Adipocyte (in vitro differentiated cells): ENCODE measurements at places on chromosomes 5 and 9.
A peak's percentile ranks its signal among the peaks of the same experiment; 100 is the strongest.

DNA sequence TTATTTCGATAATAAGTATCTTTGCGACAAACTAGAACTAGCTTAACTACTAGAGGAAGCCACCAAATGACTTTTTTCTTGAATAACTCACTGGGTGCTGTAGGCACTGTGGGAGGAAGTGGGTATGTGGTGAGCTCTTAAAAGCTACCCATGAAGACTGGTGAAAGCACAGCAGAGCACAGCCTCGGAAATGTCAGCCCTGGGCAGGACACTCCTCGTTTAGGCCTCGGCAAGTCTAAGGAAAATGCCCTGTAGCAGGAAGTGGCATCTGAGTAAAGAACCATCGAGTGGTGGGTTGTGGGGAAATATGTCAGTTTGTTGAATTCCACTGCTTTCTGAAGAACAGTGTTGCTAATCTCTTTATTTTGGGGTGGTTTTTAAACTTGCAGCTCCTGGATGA is 44.0 kb upstream of the NCS1 start:
- DNase-seq: peak; percentile 31

- DNase-seq: no peak
These were observed 151.5 kb downstream of the TAF11L14 start for GRCh38 chr5:17785774-17786173.

DNA sequence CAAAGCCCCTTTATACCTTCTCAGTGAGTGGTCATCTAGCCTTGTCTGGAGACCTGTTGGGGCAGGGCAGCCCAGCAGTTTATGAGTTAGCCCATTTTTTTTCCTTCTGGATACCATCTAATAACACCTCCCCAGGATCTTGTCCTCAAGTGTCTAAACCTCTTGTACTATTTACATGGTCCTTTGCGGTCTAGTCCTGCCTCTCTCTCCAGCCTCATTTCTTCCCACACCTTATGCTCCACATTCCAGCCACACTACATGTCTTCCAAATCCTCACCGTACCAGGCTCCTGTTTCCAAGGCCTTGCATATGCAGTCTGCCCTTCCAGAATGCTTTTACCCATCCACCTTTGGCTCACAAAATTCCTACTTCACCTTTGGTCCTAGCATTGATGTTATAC is 77.2 kb downstream of the ADRB2 start:
- DNase-seq: no peak

GRCh38 chr9:134155812-134156377 is 8.5 kb downstream of the RNU6ATAC start:
- DNase-seq: no peak

DNA sequence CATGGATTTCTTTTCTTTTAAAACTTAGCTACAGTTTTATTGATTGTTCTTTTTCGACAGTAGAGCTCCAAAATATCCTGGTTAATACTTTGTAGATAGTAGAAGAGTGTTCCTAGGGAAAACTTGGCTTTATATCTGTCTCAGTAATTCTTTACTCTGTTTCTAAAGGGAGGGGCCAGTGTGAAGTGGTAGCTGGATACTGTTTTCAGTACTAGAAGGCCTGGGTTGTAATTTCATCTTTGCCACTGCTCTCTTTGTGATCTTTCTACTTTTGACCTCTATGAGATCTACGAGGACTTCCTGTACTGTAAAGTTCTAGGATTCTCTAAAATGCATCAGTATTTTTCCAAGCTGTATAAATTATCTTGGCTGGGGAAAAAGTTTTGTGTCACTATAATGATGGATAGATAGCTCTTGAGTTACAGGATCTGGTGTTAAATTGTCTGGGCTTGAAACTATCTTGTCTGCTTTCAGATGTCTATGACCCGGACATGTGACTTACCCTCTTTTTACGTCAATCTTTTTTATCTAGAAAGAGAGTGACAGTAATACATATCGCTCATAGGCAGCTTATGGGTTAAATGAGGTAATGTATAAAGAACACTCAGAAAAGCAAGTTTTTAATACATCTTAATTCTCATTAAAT is 53.6 kb downstream of the PRR16 start:
- DNase-seq: no peak

- no peak for DNase-seq
These were observed 91.0 kb downstream of the AOPEP start for GRCh38 chr9:94817291-94818177.

DNA sequence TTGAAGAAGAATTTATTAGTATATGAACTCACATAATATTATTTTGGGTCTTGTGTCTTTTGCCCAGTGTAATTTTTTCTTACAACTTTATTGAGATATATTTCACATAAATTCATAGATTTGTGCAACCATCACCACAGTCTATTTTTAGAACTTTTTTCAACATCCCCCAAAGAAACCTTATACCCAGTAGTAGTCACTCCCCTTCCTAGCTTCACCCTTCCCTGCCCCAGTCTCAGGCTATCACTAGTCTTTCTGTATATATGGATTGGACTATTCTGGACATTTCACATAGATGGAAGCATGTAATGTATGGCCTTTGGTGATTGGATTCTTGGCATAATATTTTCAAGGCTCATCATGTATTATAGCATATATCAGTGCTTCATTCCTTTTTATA is 67.8 kb downstream of the MAN2A1 start:
- no peak for DNase-seq

- peak; percentile 12 for DNase-seq
These were observed 803.7 kb downstream of the TLE4 start for GRCh38 chr9:80375477-80375876.

DNA sequence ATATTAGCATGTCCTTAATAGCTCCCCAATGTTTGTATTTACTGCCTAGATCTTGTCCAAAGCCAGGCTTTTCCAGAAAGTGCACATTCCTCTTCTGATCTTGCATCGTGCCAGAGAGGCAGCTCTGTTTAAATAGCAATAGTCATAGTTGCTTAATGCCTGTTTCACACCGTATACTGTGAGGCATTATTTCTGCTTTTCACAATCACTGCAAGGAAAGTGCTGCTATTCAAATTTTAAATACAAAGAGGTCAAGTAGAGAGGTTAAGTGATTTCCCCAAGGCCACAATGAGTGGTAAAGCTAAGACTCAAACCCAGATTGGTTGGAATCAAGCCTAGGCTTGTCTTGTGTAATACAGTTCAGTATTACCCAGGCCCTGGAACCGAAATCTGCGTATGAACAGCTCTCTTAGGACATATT is 153.6 kb downstream of the SNX18 start:
- peak; percentile 71 for DNase-seq

- peak; percentile 40 for DNase-seq
These were observed 166.3 kb downstream of the C5orf15 start for GRCh38 chr5:133801955-133802751.

GRCh38 chr9:125370786-125371185 is 109.2 kb downstream of the GAPVD1 start:
- no peak for DNase-seq

DNA sequence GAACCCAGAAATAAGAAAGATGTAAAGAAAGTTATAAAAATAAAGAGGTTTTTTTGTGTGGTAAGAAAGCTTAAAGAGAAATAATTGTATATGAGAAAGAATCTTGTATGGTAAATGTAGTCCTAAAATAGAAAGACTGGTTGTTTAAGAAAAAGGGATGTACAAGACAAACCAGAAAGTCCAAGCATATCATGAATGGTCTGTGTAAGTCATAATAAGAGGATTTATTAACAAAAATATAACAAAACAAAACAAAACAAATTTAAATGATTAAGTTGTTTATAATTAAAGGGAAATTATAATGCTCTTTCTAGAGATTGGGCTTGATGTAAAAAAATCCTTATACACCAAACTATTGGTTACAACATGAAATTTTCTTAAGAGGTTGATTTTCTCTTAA is 590.4 kb upstream of the PTGER4 start:
- no peak for DNase-seq

DNA sequence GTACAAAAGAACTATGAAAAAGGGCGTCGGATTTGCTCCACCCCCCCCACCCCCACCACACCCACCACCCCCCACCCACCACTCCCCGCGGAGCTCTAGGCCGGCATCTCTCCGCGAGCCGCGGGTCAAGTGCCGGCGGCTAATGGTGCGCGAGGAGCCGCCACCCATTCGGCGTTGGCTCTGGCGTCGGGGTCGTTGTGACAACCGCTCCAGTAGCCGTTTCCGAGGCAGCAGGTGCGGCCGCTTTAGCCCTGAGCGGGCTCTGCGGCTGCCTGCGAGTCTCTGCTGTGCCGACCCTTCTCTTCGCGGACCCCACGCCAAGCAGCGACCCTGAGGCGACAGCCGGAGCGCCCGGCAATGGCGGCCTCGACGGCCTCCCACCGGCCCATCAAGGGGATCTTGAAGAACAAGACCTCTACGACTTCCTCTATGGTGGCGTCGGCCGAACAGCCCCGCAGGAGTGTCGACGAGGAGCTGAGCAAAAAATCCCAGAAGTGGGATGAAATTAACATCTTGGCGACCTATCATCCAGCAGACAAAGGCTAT is at the start of gene PPP1R2B:
Gene PPP1R2B (plus strand): TSS at position 90 of the 546 bp plus-strand sequence. CDS start 268 bp downstream, at position 358.
- DNase-seq: no peak

GRCh38 chr9:86321373-86321772 is 32.8 kb downstream of the TUT7 start:
- peak; percentile 97 for DNase-seq

GRCh38 chr5:138449501-138450239 is 10.8 kb downstream of the REEP2 start:
- DNase-seq: peak; percentile 96

- peak; percentile 84 for DNase-seq
These were observed 290.2 kb upstream of the RGMB start for GRCh38 chr5:98483301-98483685.

DNA sequence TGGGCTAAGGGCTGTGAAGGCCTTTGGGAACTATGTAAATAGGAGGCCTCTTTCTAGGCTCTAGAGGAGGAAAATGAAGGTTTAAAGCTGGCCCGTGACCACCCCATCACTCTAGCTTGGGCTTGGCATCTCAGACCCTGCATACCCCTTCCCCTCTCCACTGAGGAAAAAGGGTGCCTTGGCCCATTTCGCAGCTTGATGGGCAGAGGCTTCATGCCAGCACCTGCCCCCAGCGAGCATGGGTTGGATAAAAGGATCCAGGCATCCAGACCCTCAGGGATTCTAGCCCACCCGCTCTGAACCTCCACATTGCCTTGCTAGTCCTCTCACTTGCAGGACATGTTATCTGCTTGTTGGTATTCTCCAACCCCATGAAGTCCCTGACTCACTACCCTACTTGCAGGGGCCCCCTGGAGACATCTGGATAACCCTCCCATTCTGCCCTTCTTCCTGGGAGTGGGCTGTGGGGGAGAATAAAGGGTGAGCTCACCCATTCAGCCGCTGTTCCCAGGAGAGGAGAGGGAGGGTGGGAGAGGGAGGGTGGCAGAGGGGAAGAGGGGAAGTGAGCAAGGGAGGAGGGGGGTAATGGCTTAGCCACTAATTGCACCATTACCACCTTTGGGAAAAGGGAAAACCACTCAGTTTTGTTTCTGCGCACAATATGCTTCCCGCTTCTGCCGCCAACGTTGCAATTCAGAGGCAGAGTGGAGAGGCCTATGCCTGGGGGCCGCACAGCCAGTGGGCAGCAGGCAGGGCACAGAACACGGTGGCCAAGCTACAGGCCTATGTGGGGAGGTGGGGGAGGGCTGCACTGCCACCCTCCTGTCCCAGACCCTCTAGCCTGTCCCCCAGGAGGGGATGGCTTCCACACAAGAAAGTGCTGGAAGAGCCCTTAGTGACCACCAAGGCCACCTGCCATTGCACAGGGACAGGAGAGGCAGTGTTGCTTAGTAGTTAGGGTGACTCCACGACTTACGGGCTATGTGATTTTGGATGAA is 2.1 kb upstream of the CAMK2A start:
- no peak for DNase-seq

DNA sequence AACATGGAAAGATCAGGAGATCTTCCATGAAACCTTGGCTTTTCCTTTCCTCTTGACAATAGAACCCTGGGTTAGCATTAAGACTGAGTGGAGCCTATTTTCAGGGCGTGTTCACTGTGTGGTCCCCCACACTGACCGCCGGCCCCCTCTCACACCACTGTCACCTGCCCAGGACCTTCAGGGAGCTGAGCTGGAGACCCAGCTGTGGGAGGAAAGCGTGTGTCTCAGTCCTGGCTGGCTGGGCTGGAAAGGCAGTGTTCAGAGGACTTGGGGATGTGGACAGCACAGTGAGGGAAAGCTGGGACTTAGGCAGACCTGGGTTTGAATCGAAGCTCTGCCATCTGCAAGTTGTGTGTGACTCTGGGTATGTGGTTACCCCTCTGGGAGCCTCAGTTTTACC is 268.1 kb downstream of the NSG2 start:
- no peak for DNase-seq

DNA sequence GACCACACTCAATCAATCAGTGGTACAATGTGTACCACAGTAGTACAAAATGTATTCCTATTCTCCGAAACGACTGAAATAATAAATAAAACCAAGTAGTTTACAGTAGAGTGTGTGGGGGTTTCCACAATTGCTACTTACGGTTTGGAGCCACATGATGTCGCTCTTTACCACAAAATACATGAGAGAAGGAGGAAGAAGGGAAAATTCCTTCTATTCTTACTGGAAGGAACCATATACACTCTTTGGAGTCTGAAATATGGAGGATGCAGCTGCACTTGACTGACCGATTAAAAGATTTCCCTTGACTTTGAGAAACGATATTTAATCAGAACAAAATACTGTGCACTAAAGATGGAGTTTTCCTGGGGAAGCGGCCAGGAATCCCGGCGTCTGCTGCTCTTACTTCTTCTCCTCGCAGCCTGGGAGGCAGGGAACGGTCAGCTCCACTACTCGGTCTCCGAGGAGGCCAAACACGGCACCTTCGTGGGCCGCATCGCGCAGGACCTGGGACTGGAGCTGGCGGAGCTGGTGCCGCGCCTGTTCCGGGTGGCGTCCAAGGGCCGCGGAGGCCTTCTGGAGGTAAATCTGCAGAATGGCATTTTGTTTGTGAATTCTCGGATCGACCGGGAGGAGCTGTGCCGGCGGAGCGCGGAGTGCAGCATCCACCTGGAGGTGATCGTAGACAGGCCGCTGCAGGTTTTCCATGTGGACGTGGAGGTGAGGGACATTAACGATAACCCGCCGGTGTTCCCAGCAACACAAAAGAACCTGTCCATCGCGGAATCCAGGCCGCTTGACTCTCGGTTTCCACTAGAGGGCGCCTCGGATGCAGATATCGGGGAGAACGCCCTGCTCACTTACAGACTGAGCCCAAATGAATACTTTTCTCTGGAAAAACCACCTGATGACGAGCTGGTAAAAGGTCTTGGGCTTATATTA is at the start of gene PCDHA4:
Gene PCDHA4 (plus strand): TSS at position 235 of the 942 bp plus-strand sequence.
- no peak for DNase-seq

GRCh38 chr5:142686968-142687367 is 1.1 kb upstream of the FGF1 start:
- no peak for DNase-seq

DNA sequence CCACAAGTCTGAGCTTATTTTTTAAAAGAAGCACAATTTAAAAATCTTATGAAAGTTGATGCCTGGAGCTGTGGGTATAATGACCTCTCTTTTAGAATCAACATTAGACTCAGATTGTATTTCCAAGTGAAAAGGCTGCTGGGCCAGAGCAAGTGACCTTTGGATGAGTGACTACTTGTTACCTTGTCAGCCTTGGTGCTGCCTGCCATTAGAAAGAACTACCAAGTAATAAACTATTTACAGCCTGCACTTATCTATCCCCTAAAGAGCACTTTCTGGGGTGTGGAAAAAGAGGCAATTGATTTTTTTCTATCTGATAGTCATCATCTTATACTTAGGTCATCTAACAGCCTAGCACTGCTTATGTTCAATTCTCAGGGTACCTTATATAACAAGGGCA is 134.9 kb upstream of the FBXL17 start:
- no peak for DNase-seq

- DNase-seq: no peak
These were observed 988 bp downstream of the GFM2 start for GRCh38 chr5:74765929-74766328.

GRCh38 chr5:59238126-59238902 is 655.2 kb downstream of the PDE4D start:
- no peak for DNase-seq
